Smooth muscle cell of trachea (primary cell): ENCODE measurements at places on chromosomes 6 and 20. TPM values are rescaled to one million over a fixed set of nuclear protein-coding genes. Genes with fewer than 3 reads are reported as not detected.

SLC16A10 gene
- not detected in 2 replicates for total RNA-seq

NTSR1 gene
- 0.66 and 1.3 TPM in 2 replicates for total RNA-seq

SLC24A3 gene
- under 0.01 TPM in 1 of 2 replicates, not detected in the other for total RNA-seq

SSTR4 gene
- not detected in 2 replicates for total RNA-seq

GTSF1L gene
- total RNA-seq = not detected in 2 replicates

EYA4 gene
- total RNA-seq = 26.2 and 29.9 TPM in 2 replicates

PROCR gene
- total RNA-seq = 36.4 and 49.1 TPM in 2 replicates

SLC22A2 gene
- not detected in 2 replicates for total RNA-seq

SYCP2 gene
- total RNA-seq = 0.44 and 0.50 TPM in 2 replicates

SYNDIG1 gene
- 0.17 TPM in 1 of 2 replicates, not detected in the other for total RNA-seq

OR2B6 gene
- not detected in 2 replicates for total RNA-seq

STMND1 gene
- total RNA-seq = not detected in 2 replicates

DNAAF9 gene
- 18.3 and 20.3 TPM in 2 replicates for total RNA-seq

OPRM1 gene
- under 0.01 TPM in 1 of 2 replicates, not detected in the other for total RNA-seq

ARHGAP18 gene
- 18.2 and 50.8 TPM in 2 replicates for total RNA-seq

RIPOR2 gene
- 0.15 and 0.83 TPM in 2 replicates for total RNA-seq
